Heart right ventricle (tissue), 16 donors: ENCODE measurements at places on chromosomes 7 and 10. TPM values are rescaled to one million over a fixed set of nuclear protein-coding genes. Genes with fewer than 3 reads are reported as not detected.

GRCh38 chr10:99396471-99396870 is 34.0 kb downstream of the GOT1 start:
- DNase-seq, result no peak

- DNase-seq, result peak; percentile 84
Observed at GRCh38 chr10:119341459-119342301, 134.3 kb downstream of the GRK5 start.

GRCh38 chr10:21975378-21975990 is 28.0 kb downstream of the DNAJC1 start:
- DNase-seq, result no peak

- no peak for DNase-seq
Observed at GRCh38 chr7:33597181-33597580, 308.2 kb upstream of the BMPER start.

DNA sequence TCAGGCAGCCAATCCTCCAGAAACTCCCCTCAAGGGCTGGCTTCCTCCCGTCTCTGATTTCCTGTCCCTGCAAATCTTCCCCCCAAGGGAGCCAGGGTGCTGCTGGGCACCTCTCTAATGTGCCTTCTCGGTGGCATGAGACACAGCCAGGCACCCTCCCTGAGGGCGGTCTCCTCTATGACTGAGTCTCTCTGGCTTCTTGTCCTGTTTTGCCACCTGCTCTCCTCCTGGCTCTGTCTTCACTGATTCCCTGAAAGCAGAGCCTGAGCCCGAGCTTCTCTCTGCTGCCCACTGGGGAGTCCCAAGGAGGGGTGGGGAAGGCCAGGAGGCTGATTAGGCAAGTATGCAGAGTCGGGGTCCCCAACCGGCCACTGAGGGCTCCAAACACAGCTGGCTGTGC is 60.4 kb upstream of the INSIG1 start:
- DNase-seq, result no peak

Gene TRIM8
- total RNA-seq, result 86.2 TPM

Gene ADARB2
- total RNA-seq, result not detected
